ENCODE measurements at places on chromosomes 5 and 9.

DNA sequence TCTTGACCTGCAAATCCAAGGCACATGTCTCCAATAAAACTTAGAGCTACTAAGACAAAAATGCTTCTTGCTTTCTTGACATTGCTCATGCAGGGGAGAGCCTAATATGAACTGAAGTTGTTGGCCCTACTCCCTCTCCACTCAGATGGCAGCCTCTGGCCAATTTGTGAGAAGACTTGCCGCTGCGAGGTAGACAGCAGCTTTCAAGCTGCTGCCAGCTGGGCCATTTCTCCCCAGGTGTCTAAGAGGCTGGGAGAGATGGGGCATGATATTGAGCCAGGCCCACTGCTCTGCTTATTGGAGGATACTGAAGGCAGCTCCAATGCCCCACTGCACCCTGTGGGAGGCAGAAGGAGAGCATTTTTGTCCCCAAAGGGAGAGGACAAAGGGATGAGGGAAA lies 380.5 kb downstream of the RASEF start:
- DNase-seq, result no peak

GRCh38 chr9:125774106-125774505 lies 26.9 kb downstream of the PBX3 start:
- no peak for DNase-seq

- no peak for DNase-seq
Measured at GRCh38 chr5:4271193-4271592, 675.6 kb downstream of the IRX1 start.

DNA sequence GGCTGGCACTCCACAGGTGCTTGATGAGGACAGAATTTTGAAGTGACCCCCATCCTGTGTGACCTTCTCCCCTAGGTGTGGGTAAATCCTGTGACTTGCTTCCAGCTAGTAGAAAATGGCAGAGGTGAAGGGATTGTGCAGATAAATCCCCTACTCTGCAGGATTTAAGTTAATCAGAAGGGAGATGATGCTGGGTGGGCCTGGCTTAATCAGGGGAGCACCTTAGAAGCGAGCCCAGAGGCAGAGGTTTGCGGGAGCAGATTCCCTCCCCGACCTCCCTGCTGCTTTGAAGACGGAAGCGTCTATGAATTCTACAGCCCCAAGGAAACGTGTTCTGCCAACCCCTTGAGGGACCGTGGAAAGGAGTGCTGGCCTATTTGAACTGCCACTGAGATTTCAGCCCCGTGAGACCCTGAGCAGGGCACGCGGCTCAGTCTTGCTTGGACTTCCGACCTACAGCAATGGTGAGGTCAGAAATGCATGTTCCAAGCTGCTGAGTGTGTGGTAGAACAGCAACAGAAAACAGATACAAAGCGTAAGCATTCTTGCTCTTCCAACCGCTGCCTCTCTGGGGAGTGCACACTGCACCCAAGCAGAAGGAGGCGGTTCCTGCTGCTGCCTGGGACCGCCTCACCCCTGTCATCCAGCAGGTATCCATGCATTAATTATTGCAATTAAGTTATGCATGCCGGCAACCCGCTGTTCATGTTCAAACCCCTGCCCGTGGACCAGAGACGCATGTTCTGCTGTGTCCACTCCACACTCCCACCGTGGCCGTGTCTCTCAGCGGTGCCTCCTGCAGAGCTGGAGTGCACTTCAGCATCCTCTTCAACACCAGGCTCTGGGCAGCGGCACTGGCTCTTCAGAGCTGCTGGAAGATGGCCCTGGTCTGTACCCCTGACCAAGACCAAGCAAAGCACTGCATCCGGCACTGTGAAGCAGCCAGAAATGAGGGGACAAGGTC lies 54.6 kb upstream of the RXRA start:
- DNase-seq, result no peak

DNA sequence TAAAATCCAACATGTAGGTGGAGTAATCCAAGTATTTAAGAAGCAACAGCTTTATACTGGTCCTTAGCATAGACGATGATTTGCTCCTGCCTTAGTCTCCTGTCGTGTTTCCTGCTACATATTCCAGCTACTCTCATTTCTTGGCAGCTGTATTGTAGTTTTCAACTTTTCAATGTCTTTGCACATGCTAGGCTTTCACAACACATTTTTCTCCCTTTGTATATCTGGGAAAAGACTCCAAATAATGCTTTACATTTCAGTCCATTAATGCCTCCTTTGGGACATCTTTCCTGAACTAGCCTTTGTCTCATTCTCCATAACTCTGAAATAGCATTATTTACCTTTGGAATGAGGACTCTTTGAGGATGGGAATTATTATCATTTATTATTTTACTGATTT lies 508.0 kb downstream of the PTPRD start:
- DNase-seq, result no peak

DNA sequence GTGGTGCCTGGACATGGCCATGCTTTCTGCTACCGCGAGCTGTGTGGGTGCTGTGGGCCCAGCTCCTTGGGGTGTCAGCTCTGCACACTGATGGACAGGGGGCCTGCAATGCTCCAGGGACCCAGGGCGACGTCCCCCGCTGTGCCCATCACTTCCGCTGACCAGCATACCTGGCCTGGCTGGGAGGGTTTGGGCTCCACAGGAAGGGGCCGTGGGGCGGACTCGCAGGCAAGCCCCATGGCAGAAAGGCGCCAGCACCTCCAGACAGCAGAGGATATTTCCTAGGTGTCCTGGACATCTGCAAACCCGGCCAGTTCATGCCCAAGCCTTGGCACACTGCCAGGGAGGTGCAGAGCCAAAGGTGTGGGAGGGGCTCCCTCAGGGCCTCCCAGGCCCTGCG lies 295.8 kb upstream of the IRX4 start:
- DNase-seq, result no peak

GRCh38 chr5:78610163-78610583 lies 38.4 kb downstream of the LHFPL2 start:
- no peak for DNase-seq

Measured in head of caudate nucleus (tissue), 42 donors.